Activated naive CD8-positive, alpha-beta T cell treated with anti-CD3 and anti-CD28 coated beads for 36 hours (primary cell): ENCODE measurements at places on chromosomes 5 and 9.

- DNase-seq, result no peak
These were observed 15.1 kb downstream of the PSAT1 start for GRCh38 chr9:78311886-78312524.

GRCh38 chr9:110016340-110016739 is 191.6 kb downstream of the C9orf152 start:
- DNase-seq, result no peak

- DNase-seq, result no peak
These were observed 51.8 kb downstream of the ELAVL2 start for GRCh38 chr9:23774266-23774665.

- peak; percentile 22 for DNase-seq
These were observed 107.3 kb upstream of the SPIN1 start for GRCh38 chr9:88280816-88281382.

- DNase-seq, result no peak
These were observed 3.8 kb downstream of the LARP1 start for GRCh38 chr5:154758977-154759376.

DNA sequence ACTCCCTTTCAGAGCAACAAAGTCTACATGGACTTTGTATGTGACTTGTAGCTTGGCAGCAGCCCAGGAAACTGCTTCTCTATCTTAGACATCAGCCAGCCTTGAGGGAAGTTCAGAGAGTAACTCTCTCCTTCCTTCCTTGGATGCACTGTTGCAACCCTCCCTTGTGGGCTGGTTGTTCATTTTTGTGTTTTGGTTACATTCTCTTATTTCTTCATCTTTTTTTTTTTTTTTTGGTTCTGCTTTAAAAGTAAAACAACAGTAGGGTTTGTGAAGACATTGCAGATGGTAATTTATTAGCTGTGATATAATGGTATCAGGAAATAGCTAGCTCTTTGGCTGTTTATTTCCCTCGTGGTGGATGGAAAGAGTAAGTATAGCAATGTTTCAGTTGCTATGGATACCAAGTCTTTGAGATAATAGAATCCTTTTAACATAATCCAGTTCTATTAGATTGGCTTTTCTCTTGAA is 97.9 kb upstream of the MAMDC2 start:
- no peak for DNase-seq

GRCh38 chr5:154385236-154385512 is 60.6 kb upstream of the SAP30L start:
- DNase-seq, result no peak

GRCh38 chr9:21477466-21477865 is 4.6 kb downstream of the IFNE start:
- no peak for DNase-seq

DNA sequence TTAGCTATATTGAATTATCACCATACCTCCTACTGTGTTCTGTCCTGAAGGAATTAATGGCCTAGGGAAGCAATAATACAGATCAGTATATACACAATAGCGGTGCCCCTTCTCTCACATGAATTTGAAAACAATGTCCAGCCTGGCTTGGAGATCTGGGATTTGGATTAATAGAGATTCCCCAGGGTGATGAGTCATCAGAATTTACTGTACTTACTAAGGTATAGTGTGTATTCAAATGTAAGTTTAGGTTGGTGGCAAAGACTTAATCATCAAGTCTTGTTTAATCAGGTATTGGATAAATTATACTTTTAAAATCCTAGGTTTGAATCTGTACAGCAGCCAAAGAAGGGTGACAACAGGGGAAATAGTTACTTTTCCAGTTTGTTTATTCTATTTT is 121.5 kb downstream of the FEM1C start:
- DNase-seq, result no peak

- no peak for DNase-seq
These were observed 279.7 kb upstream of the MSX2 start for GRCh38 chr5:174444479-174445188.

DNA sequence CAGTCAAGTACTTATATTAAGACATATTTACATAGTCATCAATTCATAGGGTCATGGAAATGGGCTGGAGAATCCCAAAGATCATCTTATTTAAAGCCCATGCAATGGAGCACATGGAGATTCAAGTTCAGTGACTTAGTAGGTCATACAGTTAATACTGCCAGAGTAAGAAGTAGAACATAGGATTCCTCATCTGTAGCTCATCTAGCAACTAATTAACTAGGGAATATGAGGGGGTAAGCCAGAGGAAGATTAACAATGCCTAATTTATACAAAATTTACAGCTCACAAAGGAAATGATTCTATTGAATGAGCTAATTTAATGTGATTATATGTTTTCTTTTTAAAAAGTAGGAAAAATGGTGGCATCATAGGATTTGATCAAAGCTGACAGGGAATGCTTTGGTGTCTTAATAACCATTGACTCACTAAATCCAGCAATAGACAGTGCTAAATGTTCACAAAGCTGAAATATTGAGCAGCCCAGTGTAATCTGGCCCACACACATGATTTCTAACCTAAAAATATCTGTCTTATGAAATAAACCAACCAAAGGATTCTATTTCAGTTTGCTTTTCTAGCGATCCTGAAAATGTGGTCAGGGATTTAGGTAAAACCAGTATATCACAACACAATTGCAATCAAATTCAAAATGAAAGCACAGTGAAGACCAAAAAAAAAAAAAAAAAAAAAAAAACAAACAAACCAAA is 53.3 kb downstream of the PRDM6 start:
- no peak for DNase-seq

DNA sequence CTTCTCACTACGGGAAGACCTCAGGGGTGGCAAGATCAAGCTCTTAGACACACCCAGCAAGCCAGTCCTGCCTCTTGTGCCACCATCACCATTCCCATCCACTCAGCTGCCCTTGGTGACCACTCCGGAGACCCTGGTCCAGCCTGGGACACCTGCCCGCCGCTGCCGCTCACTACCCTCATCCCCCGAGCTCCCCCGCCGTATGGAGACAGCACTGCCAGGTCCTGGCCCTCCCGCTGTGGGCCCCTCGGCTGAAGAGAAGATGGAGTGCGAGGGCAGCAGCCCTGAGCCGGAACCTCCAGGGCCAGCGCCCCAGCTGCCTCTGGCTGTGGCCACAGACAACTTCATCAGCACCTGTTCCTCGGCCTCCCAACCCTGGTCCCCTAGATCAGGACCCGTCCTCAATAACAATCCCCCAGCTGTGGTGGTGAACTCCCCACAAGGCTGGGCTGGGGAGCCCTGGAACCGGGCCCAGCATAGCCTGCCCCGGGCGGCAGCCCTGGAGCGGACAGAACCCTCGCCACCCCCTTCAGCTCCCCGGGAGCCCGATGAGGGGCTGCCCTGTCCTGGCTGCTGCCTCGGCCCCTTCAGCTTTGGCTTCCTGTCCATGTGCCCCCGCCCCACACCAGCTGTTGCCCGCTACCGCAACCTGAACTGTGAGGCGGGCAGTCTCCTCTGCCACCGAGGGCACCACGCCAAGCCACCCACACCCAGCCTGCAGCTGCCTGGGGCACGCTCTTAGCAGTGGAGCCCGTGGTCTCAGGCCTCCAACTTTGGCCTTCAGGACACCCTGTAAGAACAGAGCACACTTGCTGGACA is 4.1 kb downstream of the TESK1 start:
- no peak for DNase-seq

DNA sequence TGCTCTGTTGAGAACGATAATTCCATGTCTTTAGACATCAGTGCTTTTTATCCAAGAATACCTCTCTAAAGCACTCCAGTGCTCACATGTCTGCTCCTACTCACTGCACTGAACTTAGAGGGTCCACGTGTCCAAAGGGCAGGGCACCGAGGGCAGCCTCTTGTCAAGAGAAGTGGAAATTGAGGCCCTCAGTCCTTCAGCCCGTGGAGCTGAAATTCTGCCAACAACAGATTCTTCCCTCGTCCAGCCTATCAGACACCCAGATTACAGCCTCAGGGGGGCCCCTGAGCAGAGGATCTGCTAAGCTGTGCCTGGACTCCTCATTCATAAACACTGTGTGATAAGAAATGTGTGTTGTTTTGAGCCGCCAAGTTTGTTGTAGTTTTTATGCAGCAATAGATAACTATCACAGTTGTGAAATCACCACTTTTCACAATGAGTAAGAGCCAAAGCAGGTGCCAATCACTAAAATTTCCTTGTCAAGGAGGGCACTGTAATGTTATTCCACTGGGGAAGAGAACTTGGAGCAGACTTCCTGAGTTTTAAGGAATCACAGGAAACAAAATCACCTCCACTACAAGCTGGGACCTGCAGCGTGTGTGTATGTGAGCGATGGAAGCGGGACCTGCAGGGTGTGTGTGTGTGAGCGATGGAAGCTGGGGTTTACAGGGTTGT is 58.8 kb upstream of the IGFBPL1 start:
- no peak for DNase-seq
